ENCODE measurements at places on chromosomes 16 and 17.
A peak's percentile ranks its signal among the peaks of the same experiment; 100 is the strongest.

DNA sequence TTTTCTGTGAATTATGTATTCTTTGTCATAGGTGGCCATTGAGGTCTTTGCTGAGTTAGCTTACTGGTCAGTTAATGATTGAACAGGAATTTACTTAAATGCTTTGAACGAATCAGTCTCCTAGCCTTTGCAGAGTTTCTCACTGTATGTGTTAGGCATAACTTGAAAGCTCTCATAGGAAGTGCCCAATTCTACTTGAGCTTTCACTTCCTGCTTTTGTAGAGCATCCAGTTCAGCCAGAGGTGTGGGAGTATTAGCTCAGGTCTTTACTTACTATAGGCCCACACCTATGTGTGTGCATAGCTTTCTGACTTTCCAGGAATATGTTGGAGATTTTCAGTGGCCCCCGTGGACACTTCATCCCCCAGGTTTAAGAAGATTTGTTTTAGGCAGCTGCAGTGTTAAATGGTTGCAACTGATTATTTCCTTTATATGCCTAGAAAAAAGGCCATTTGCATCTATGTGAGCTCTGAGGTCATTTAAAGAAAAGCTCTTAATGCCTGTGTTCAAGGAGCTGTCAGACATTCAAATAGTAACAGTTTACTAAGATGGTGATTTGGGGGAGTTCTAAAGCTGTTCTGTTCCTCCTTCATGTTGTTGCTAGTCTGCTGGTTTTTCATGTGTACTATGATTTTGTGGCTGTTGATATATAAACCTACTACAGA is 62.3 kb downstream of the PHKB start:
- DNase-seq: no peak

DNA sequence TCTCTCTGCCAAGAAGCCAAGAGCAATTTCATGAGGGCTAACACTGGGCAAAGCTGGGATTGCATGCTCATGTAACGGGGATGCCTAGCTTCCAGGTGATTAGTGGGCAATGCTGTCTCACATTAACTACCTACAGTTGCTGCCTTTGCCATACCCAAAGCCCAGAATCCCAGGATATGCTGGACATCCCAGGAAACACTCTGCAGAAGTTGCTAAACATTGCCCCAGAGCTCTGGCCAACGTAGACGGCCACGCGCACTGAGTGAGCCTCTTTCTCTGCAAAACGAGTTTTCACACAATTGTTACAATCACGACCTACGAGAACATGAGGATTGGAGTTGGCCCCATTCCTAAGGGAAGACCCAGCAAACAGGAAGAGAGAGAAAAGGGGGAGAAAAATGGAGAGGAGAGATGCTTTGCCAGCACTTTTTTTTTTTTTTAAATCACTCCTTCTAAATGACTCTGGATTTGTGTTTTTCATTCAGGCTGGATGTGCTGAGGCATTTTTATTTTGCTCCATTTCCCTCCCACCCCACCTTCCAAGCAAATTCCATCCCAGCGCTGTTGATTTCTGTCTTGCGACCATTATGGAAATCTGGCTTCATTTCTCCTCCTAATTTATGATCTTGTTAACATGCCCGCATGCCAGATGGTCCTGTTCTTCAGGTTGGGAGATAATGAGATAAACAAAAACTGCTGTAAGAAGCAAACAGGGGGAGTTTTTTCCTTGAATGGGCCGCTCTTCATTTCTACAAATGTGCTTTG is 112.8 kb upstream of the DNAH9 start:
- DNase-seq: no peak

- DNase-seq: peak; percentile 17
Measured at GRCh38 chr16:8818504-8819270, 21.0 kb downstream of the PMM2 start.

DNA sequence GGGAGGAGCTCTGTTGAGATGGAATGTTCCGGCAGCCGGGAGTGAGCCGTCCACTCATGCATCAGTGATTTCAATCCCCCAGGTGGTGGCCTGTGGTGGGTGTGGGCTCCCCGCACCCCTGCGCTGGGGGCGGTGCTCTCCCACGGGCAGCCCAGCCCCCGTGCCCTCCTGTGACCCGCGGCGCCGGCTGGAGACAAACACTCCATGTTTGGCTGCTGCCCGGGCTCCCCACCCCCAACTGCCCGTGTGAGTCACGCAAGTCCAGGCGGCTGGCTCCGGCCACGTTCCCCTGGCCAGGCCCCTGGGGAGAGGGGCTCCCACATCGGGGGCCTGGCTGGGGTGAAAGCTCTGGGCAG is 29.4 kb downstream of the CACNA1H start:
- DNase-seq: no peak

DNA sequence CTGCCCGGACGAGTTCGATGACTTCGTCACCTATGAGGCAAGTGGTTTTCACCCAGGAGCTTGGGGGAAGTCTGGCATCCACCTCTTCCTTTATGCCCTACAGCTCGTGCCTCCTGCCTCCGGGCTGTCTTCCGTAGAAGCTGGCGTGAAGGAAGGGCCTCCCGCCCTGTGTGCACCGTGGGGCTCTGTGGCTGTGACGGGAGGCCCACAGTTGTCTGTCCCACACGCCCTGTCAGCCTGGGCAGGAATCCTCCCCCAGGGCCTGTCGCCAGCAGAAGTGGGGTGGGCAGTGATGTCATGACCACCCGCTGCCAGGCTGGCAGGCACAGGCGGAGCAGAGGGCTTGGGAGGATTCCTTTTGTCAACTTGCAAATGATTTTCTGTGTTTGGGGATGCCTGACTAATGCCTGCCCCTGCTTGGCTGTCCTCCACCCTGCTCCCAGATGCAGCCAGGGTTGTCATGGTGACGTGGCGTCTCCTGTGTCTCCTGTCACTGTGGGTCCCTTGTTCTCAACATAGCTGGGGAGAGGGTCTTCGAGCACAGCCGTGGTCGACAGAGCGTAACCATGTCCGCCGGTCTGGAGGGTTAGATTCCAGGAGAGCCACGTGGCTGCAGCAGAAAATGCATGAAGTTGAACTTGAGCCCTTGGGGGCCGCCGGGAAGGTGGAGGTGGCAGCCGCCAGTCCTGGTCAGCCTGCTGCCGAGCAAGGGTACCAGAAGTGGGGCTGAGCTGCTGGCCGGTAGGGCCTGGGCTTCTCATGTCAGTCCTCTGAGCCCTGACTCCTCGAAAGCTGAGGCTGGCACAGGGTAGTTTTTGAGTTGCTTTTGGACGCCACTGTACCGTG is 46.1 kb downstream of the RAB11FIP3 start:
- no peak for DNase-seq

DNA sequence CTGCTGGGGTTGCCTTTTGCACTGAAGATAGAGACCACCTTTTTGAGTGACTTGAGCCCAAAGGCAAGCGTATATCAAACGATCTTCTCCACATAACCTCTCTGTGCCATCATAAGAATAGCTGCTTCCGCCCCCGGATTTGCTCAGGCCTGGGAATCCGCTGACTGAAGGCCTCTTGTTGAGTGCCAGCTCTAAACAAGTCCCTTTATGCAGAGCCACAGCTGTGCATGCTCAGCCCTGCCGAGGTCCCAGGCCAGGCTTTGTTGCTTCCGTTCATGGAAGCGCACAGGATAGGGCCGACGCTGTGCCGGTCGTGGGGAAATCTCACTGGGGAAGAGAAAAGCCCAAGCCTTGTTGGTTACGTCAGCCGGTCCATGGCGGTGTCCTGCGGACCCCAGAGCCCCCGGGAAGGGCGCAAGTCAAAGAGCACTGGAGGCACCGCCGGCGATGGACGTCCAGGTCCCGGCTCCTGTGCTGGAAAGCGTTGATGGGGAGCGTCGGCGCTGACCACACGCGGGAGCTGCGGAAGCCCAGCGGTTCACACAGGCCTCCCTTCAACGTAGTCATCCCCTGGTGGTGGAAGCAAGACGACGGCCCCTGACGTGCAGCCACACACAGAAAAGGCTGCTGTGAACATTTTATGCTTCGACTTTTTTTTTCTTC is 23.5 kb upstream of the RPL13 start:
- DNase-seq: no peak

DNA sequence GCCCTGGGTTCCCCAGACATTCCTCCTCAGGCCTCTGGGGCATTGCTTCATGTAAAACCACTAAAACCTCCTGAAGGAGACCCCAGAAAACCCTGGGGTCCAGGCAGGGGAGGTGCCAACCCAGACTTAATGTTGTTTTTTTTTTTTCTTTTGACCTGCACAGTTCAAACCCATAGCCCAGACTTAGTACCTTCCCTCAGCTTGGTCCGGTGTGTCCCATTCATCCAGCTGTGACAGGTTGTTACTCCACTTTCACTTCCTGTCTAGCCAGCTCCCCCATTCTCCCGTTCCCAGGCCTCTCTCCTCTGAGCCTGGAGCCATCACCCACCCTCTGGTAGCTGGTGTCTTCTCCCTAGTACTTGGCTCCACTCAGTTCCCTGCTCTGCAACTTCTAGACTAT is 4.8 kb downstream of the CDR2L start:
- DNase-seq: no peak

DNA sequence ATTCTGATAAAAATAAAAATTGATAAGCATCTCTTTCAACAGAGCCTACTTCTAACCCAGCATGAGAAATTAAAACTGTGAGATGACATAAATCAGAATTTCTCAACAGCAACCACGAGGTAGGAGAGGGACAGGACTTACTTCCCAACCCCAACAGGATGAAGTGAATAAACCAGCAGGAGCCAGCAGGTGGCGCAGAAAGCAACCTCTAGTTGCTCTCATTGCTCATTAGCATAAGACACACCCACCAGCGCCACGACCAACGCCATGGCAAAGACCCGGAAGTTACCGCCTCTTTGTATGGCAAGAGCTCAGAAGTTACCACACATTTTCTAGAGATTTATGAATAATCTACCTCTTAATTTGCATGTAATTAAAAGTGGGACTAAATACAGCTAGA is 189.4 kb upstream of the CDH8 start:
- peak; percentile 26 for DNase-seq

- DNase-seq: no peak
Measured at GRCh38 chr16:58485184-58485887, 14.6 kb upstream of the NDRG4 start.

DNA sequence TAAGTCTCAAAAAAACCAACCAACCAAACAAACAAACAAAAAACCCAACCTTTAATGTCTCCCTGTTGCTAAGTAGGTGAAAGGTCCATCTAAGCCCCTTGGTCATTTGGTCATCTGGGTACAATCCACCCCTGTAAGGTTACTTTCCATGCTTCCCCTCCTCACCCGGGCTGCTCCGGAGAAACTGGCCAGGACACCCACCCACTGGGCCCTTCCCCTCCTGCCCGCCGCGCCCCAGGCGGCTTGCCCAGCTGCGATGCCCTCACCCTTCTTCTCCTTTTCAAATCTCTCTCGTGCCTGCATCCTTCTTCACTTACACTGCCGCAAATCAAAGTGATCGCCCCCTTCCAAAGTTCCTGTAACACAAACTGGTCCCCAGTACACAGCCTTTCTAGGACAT is 2.0 kb downstream of the NTAN1 start:
- DNase-seq: no peak

- DNase-seq: no peak
Measured at GRCh38 chr16:51527349-51527748, 376.3 kb upstream of the SALL1 start.

- DNase-seq: no peak
Measured at GRCh38 chr17:80652756-80653330, 108.2 kb downstream of the RPTOR start.

DNA sequence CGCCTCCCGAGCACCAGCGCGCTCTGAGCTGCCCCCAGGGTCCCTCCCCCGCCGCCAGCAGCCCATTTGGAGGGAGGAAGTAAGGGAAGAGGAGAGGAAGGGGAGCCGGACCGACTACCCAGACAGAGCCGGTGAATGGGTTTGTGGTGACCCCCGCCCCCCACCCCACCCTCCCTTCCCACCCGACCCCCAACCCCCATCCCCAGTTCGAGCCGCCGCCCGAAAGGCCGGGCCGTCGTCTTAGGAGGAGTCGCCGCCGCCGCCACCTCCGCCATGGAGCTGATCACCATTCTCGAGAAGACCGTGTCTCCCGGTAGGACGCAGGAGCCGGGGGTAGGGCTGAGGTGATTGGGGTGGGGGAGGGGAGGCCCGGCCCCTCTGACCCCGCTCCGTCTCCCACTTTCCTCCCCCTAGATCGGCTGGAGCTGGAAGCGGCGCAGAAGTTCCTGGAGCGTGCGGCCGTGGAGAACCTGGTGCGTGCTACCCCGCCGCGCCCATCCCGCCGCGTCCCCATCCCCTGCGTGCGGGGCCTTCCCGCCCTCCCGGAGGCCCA is 329 bp downstream of the KPNB1 start:
- peak; percentile 69 for DNase-seq

GRCh38 chr16:31436221-31437045 is 6.2 kb downstream of the ZNF843 start:
- no peak for DNase-seq

GRCh38 chr17:37791447-37792399 is 46.9 kb upstream of the HNF1B start:
- no peak for DNase-seq

DNA sequence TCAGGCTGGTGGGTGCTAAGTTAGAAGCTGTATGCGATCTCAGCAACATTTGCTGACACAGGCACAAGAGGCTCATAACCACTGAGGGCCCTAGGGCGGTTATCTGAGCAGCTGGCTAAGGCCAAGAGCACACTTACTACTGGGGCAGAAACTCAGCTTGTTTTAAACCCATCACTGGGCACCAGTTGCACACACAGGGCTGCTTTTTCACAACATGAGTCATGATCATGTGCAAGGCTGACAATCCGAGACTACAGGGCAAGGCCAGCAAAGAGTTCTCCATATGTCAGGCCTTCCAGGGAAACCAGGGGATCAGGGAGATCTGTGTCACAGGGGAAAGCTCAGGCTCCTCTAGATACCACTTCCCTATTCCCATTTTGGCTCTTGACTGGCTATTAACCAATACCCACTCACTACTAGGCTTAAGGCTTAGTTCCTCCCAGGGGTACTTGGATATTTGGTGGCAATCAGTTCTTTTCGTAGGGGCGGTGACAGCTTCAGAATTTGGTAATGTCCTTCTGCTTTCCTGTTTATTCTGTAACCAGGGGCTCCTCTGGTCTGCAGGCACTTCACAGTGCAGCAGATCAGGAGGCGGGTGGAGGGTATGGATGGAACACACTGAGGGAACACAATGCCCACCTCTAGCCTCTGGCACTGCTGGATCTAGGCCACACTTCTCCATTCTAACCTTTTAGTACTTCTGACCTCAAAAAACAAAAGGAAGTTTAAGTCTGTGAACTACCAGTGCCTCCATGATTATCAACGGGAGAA is 44.9 kb upstream of the ERN1 start:
- DNase-seq: no peak

DNA sequence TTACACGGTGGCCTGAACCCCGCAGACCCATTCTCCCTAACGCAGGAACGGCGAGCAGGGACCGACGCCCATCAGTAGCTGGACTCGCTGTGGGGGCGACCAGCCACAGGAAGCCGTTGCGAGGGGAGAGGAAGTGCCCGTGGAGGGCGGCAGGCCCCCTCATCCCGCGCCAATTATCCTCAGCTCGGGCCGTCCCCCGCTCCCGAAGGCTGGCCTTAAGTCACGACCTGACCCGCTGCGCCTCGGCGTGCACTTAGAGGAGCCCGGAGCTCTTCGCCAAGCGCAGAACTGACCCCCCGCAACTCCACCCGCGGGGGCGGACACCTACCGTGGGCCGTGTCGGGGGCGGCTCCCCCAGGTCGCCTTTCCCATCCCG is 401 bp downstream of the ARL16 start:
- no peak for DNase-seq

All from right lung (tissue), 10 donors.